ENCODE measurements at places on chromosomes 11 and 22.

GRCh38 chr11:76591416-76591815 lies 79.1 kb downstream of the LRRC32 start:
- DNase-seq = no peak

- DNase-seq = no peak
These were observed 166.8 kb downstream of the NTM start for GRCh38 chr11:131537196-131537595.

GRCh38 chr11:117621226-117621625 lies 175.8 kb downstream of the DSCAML1 start:
- DNase-seq = no peak

GRCh38 chr11:78265326-78265725 lies 76.6 kb downstream of the USP35 start:
- no peak for DNase-seq

- no peak for DNase-seq
These were observed 25.4 kb upstream of the MYH9 start for GRCh38 chr22:36413022-36413775.

DNA sequence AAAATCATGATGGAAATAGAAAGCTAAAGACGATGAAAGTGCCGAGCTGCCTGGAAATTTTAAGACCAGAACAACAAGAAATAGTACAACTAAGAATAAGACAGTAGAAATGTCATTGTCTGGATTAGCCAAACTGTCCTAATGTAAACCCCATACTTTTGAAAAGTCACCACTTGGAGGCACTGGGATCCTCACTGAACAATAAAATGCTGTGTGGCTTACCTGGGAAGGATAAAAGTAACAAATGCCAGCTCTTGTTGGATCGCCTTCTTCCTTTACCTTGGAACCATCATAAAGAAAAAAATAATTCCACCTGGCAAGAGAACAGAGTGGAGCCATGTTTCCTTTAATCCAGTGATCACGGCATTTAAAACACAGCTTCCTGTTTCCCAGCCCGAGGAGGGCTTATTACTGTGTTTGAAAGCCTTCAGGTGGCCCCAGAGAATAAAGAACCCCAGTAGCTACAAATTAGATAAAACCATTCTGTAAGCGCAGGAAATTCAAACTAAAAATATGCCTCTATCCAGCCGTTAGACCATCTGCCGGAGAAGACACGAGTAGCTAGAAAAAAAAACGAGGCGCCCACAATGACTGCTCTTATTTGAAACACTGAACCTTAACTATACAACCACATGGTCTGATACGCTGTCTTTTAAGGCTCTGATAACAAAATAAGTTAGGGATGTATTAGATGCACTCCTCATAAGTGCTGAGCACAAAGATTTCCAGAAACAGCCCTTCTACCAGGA lies 4.4 kb downstream of the HPS4 start:
- no peak for DNase-seq

DNA sequence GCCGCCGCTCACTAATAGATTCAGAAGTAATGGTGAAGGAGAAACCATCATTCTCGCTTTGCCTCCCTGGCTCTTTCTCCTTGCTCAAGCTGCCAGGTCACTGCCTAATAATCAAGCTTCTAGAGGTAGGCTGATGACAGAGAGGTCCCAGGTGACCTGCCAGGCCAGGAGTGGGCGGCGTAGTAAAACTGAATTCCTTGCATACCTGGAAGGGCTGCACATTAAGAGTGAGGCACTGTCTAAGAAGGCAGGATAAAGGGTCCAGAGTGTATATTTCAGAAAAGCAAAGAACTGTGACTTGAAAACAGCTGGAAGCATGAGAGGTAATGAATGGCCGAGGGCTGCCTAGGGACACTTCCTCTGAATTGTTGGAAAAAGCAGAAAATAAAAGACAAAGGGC lies 4.1 kb downstream of the SYT13 start:
- no peak for DNase-seq

DNA sequence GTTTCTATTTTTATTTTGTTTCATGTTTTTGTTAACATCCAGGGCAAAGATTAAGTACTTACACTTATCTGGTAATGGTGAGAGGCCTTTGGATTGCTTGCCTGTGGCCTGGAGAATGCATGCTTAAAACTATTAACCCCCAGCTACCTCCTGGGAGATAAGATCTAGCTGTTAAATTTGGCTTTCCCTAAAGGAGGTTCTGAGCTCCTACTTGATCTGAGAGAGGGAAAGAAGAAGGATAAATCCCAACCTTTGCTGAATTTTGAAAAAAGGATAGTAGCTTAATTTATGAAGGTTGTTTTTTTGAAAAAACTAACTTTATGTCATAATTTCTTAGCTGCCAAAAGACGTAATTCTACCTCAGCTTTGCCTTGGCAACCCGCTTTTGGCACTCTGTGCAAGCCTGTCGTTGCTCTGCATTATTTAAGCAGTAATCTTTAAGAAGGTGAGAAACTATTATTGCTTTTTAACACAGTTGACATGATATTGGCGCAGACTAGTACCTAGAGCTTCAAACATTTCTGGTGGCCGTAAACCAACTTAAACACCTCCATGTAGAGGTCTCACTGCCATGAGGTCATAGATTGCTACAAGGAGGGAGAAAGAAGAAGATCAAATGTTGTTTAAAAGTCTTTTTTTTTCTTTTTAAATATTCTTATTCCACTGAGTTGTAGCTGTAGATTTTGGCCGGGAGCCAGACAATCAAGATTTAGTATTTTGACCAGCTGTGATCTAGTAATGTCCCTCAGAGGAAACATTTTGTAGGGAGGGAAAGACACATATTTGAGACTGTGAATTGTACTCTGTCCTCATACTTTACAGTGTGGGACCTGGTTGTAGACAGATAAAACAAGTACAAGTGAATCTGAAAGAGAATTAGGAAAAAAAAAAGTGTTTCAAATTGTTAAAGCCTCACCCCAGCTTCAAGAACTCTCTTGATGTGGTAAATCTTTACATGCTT lies 74.4 kb downstream of the WNT11 start:
- no peak for DNase-seq

GRCh38 chr11:76150141-76150540 lies 56.2 kb downstream of the WNT11 start:
- no peak for DNase-seq

- DNase-seq = no peak
These were observed 26.6 kb upstream of the SLC22A12 start for GRCh38 chr11:64564419-64564818.

DNA sequence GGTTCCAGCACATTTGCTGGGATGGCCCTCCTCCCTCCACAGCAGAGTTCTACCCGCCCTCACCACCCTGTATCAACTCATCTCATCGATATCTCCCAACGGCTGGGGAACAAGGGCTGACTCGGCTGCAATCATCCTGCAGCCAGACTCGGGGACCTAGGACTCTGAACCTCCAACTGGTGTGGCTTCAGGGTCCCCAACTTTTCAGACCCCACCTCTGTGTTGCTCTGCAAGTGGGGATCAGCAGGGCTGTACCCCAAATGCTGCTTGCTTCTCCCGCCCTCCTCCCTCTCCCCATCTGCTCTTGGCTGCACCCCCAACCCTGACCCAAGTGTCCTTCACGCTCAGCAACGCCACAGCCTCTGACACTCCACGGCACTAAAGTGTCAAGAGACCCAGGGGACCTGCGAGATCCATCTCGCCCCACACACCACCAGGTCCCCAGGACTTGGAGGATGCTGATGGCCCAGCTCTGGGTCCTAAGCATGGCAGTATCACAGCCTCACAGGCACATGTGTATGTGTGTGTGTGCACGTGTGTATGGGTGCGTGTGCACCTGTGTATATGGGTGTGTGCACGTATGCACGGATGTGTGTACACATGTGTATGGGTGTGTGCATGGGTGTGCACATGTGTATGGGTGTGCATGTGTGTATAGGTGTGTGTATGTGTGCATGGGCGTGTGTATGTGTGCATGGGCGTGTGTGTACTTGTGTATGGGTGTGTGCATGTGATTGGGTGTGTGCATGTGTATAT lies 26.4 kb downstream of the KCNQ1 start:
- no peak for DNase-seq

DNA sequence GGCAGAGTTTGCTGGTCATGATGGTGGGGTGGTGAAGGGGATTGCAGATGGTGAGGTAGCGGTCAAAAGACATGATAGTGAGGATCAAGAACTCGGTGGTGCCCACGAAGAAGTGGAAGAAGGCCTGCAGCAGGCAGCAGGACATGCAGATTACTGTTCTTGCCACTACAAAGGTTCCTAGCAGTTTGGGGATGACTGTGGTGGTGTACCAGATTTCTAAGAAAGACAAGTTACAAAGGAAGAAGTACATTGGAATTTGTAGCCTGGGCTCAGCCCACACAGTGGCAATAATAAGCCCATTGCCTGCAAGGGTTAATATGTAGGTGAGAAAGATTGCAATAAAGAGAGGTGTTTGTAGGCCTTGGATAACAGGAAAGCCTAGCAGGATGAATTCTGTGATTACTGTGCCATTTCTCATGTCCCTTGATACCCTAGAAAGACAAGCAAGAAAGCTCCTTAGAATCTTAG lies at the start of gene OR6X1:
Gene OR6X1 (minus strand): TSS at position 418 of the 468 bp plus-strand sequence. CDS start 0 bp downstream, at position 418.
- DNase-seq = no peak

GRCh38 chr11:8654503-8654902 lies 28.0 kb downstream of the TRIM66 start:
- no peak for DNase-seq

DNA sequence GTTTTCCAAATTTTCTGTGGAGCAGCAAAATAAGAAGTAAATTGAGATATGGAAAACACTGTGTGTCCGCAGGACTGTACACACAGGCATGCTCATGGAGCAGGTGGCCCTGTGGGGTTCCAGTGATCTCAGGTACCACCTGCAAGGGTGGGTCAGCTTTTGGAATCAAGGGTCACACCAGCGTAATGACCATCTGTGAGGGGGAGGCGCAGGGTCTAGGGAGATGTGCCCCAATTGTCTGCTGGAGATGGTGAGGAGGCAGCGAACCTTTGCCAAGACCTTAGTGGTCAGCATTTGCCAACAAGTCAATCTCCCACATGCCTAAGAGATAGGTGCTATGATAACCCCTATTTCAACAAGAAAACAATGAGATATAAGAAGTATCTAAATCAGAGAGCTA lies 49.4 kb downstream of the SHANK2 start:
- no peak for DNase-seq

GRCh38 chr11:92227230-92227814 lies 2.7 kb downstream of the FAT3 start:
- no peak for DNase-seq

DNA sequence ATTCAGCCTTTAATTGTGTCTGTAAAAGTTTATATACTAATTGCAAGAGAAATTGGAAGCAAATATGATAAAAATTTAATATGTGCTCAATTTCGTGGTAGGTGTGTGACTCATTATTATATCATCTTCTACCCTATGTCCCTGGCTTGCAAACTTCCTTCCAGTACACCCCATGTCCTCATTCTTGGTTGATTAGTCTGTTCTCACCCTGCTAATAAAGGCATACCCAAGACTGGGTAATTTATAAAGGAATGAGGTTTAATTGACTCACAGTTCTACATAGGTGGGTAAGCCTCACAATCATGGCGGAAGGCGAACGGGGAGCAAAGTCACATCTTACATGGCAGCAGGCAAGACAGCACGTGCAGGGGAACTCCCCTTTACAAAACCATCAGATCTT lies 11.9 kb downstream of the MRGPRX3 start:
- no peak for DNase-seq

GRCh38 chr11:62902932-62903331 lies 18.2 kb downstream of the CHRM1 start:
- no peak for DNase-seq

- DNase-seq = no peak
These were observed 107.1 kb upstream of the RASSF10 start for GRCh38 chr11:12901874-12902481.
